NCI-H2081 (cell line): ENCODE measurements at places on chromosomes 13 and 19.

- no peak for DNase-seq
Observed at GRCh38 chr19:46839752-46840497, 10.7 kb downstream of the AP2S1 start.

GRCh38 chr13:110443622-110444225, 117.8 kb downstream of the RAB20 start:
- DNase-seq = no peak

GRCh38 chr13:42272804-42273175, 838 bp downstream of the AKAP11 start:
- DNase-seq = no peak

- DNase-seq = no peak
Observed at GRCh38 chr19:48963371-48964204, 1.5 kb upstream of the FTL start.

- no peak for DNase-seq
Observed at GRCh38 chr19:4152241-4152998, 1.0 kb upstream of the CREB3L3 start.
